ENCODE measurements at places on chromosomes 12 and 14.
A peak's percentile ranks its signal among the peaks of the same experiment; 100 is the strongest.

DNA sequence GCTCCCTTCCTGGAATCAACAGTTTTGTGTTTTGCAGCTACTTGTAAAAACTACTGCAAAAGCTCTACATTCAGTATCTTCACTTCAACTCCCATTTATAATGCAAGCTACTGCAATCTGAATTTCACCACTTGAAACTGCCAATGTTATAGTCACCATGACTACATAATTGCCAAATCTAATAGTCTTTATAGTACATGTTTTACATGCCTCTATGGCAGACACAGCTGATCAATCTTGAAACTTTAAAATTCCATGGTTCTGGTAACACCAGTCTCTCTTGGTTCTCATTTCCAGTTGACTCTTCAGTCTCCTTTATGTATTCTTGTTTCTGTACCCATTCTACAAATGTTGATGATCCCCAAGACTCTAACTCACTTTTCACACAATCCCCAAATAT lies 185.9 kb downstream of the MED13L start:
- DNase-seq = no peak

GRCh38 chr12:69275471-69275891 lies 36.1 kb downstream of the CPSF6 start:
- no peak for DNase-seq

- peak; percentile 53 for DNase-seq
Observed at GRCh38 chr14:69260861-69261564, 1.1 kb downstream of the GALNT16 start.

DNA sequence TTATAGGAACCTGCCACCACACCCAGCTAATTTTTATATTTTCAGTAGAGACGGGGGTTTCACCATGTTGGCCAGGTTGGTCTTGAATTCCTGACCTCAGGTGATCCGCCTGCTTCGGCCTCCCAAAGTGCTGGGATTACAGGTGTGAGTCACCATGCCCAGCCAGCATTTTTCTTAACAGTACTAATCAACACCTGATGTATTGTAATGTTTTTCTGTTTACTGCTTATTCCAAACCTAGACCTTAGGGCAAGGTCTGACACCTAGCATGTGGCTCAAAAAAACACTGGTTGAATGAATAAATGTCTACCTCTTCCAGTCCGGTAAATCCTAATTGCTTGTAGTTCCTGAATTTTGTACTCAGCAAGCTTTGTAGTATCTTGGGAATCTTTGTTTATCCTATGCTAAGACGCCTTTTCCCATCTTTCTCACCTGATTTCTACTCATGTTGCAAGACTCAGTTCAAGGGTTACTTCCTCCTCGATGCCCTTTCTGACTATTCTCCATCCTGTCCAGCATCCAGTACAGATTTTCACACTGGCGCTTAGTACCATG lies 2.8 kb downstream of the PAN2 start:
- DNase-seq = no peak

- peak; percentile 31 for DNase-seq
Observed at GRCh38 chr12:100234591-100235304, 32.1 kb downstream of the DEPDC4 start.

Data from RPMI8226 (cell line).